ENCODE measurements at places on chromosomes 1 and 21.

DNA sequence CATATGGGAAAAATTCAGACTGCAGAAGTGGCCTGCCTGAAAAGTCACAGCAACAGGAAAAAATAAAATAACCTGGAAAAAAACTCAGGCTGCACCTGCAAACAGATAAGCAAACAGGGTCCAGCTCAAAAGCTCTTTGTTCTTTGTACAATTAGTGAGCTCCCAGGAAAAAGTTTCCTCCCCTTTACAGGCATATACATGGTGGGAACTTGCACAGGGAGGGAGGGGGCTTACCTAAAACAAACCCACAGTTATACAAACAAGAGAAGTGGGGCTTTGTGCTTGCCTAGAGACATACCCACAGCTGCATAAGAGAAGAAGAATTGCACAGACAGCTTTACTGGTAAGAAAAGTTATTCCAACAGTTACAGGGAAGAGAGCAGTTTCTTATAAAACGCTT lies 31.7 kb upstream of the COG2 start:
- DNase-seq = no peak

GRCh38 chr1:64167176-64167575 lies 36.2 kb upstream of the UBE2U start:
- no peak for DNase-seq

DNA sequence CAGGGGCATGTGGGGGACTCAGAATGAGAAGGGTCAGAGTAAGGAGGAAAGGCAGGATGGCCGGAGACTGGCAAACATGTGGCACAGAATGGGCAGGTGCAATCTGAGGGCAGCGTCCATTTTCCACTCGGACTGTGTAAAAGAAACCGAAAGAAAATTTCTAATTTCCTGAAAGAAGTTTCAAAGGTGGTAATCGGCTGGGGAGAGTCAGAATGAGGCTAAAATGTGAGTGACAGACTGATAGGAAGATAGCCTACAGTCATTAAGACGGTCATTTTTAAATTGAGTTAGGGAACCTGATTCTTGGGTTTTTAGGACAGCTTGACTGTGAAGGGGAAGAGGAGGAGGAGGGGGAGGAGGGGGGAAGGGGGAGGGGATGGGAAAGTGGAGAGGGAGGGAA lies 23.6 kb downstream of the COA6 start:
- DNase-seq = no peak

- DNase-seq = no peak
These were observed 92.7 kb downstream of the SNX7 start for GRCh38 chr1:98754176-98754575.

DNA sequence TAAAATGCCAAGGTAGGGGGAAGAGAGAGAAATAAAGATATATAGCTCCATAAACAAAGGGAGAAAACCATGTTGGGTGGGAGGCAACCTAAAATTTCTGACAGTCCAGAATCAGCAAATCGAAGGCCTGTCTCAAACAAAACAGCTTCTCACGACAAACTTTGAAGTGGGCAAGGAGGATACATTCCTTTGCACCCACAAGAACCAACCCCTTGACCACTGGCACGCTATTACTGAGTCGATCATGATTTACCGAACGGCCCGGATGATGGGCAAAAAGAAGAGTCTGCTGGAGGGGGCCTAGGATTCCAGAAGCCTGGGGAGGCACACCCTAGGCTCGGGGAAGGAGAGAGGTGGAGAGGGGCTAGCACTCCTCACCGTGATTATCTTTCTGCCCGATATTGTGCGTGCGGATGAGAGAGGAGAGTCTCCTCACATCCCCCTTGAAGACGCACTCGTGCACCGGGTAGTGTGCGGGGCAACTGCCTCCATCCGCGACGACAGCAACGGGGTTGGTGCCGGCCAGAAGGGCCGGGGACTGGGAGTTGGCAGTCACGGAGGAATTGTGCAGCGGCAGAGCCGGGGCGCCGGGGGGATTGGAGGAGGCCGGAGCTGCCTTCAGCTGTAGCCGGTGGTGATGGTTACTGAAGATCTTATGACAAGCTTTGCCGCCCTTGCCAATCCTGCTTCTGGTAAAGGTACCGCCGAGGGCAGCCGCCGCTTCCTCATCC lies 756 bp downstream of the ANKRD13C start:
- no peak for DNase-seq

GRCh38 chr1:228807904-228808605 lies 72.8 kb downstream of the RHOU start:
- DNase-seq = no peak

DNA sequence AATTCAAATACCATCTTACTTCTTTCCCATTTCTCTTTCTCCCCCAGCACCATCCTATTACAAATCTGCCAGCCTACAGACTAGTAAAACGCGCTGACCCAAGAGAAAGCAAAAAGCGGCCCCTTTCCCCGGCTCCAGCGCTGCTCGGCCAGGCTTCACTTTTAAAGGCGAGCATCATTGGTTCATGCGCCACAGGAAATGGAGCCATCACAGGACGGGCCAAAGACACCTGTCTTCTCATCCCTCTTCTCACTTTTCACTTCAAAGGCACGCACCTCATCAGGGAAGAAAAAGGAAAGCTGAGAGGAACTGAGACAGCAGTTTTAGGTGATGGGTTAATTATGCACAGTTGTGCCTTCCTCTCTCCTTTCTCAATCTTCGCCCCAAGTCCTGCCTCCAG lies 664.2 kb upstream of the USP24 start:
- DNase-seq = no peak

GRCh38 chr1:28896609-28896986 lies 17.8 kb upstream of the EPB41 start:
- DNase-seq = no peak

DNA sequence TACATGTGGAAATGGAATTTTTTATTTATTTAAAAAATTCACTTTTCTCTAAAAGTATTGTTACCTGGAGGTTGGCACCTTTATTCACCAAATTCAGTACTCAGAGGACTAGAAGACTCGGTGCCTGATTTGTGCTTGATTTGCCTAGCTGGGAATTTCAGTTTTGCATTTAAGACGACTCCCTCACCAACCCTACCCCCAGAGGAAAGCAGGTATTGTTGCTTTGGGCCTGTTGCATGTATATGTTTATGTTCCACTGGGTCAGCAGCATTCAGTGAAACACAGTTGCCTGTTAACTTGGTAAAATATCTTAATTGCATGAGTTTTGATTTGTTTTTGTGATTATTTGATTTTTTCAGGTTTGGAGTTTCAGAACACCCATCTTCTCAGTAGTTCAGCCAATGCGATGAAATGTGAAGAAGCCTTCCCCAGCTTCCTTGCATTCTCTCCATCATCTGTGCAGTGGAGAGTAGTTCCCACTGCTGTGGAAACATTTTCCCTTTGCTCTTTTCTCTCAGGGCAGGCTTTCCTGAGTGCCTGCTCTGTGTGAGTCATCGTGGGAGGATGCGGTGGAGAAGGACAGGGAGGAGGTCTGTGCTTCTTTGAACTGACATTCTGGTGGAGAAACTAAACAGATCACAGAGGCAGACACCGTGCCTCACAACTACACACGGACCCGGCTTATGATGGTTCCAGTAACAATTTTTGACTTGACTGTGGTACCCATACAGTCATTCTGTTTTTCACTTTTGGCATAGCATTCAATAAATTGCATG lies 6.4 kb downstream of the ADARB1 start:
- peak; percentile 23 for DNase-seq

Measured in stimulated activated CD4-positive, alpha-beta T cell treated with anti-CD3 and anti-CD28 coated beads, Interleukin-2, amount 100 ng/mL, for 4 hours (primary cell).